SJSA1 (cell line): ENCODE measurements at places on chromosomes 2 and 18.

DNA sequence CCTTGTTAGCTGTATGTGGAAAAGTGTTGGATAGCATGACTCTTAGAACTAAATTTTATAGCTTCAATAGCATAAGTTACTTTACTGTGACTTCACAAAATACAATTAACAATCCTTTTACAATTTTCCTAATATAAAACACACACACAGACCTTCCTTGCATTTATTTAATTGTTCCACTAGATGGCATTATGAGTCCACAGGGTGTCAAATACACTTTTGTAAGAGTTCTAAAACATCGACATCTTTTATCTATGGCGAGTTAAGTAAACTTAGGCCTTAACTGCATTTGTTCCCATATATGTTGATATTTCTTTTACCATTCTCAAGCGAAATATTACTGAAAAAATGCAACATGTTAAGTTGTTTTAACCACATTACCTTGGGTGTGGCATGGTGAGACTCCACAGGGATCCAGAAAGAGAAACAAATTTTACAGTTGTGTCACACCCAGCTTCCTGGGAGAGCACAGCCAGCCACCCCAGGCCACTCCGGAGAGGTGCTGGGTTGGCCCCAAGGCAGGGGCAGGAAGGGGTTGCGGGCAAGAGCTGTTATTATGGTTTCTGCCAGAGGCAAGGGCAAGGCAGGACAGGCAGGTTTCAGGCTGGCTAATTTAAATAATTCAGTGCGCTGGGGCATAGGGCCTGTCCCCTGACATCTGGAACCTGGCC, 312.4 kb upstream of the MC4R start:
- peak; percentile 2 for DNase-seq

GRCh38 chr18:39627936-39628335, 2062.3 kb upstream of the CELF4 start:
- no peak for DNase-seq

DNA sequence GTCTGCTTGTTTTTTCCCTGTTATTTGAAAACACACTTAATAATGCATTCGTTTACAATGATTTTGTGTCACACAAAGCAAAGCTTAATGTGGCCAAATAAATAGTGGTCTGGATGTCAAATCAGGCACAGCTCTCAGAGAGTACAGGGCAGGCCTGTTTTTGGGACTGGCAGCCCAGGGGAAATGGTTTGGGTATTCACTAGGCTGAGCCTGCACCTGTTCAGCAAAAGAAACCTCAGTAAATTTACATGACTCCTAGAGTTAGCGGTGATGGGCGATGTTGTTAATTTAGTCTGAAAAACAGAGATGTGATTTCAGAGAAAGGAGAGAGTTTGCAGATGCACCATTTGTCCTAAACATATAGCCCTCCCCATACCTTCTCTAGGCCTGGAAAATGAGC, 197.1 kb downstream of the ALK start:
- no peak for DNase-seq

DNA sequence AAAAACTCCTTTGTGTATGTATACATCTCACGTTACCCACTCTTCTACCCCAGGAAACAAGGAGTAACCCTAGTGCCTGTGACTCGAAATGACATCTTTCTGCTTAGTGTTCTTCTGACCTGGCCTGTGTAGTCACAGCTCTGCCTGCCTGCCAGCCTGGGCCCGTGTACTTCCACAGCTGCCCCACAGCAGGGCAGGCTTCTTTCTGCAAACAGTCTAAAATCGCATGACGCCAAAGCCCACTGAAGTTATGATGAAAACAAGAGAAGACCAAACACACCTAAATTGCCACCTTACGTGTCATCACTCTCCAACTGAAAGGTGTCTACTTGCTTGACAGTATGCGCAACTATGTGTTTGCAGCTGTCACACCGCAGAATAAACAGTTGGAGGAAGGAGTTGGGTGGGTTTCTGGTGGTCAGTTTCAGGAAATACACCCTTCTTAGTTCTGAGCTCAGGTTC, 1.5 kb downstream of the GAREM1 start:
- peak; percentile 42 for DNase-seq

- no peak for DNase-seq
These were observed 29.9 kb downstream of the BIRC6 start for GRCh38 chr2:32386739-32387138.

- no peak for DNase-seq
These were observed 81.8 kb downstream of the MBD5 start for GRCh38 chr2:148102641-148103040.

- no peak for DNase-seq
These were observed 115.2 kb downstream of the FAM210A start for GRCh38 chr18:13611142-13611600.

DNA sequence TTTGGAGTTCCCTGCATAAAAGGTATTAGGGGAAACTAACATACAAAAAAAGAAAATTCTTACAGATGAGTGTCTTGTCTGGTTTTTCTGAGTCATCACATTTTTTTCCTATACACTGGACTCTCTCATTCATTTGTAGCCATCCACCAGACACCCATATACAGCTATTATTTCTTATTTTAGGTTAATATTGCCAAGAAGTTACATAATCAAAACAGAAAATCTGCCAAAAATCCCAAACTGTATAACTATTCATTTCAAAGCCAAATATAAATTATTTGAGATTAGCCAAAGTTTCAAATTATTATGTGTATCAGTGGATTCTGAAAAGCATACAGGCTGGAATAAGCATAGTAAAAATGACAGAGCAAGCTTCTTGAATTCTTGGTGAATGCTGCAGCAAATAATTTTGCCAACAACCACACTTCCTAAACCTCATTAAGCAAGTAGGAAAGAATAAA, 191.2 kb downstream of the NCKAP5 start:
- DNase-seq = no peak

DNA sequence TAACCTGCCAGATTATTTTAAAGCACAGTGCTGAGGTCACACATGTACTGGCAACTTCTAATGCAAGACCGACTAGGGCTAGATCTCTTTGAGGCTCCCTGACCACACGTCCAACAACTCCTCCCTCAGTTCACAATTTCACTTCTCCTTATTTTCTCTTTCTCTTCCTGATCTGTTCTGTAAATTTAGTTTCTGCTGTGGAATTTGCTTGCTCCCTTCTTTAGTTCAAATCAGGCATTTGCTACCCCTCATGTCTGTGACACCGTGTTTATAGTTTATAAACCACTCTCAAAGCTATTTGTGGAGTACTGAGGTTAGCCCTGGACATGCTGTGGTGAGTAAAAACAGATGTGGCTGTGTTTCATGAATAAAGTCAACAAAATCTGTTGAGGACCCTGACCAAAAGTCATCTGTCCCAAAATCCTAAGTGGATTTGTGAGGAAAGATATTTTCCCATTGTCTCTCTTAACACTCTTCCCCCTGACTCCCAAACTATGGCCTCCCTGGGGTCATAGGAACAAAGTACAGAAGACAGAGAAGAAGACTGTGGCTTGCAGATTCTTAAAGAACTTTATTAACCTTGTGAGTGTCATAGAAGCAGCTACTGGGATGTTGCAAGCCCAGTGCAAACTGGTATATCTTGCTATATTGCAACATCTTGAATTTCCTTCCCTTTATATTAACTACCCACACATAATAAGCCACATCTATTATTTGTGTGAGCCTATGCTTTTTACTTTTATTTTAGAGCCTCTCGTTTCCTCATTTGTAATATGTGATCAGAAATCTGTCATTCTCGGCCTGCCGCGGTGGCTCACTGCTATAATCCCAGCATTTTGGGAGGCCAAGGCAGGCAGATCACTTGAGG, 3.5 kb upstream of the NAGK start:
- DNase-seq = no peak

DNA sequence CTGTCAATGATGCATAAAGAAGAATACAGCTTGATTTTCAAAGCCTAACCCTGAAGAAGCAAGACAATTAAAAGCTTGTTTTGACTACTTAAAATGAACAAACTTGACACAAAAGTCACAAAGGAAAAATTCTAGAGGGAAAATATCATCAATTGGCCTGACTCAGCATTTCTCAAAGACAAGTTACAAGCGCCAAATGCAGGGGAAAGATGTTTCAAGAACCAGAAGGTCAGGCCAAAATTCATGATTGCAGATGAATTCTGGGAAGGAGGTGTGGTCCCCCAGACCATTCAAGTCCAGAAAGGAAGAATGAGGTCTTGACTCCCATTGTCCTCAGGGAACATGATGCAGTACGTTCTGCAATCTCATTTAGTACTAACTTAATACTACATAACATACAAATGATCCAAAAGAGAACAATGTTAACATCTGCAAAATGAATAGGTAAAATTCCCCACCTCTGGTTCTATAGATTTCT, 64.5 kb downstream of the FAM210A start:
- DNase-seq = no peak

- DNase-seq = no peak
These were observed 78.2 kb downstream of the EHBP1 start for GRCh38 chr2:62783679-62784078.

DNA sequence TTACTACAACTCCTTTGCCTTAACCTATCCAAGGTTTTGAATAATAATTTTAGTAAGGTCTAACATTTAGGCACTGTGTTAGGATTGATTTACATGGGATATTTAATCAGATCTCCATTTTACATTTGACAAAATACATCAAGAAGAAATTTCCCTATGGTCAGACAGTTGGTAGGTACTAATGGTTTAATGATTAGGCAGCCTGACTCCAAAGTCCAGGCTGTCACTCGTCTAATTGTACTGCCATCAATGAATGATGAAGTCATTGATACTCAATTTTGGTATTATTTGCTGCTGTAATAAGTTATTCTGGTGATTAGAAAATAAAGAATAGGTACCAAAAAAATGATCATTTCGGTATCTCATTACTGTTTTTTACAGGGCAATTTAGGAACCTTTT, 14.1 kb downstream of the BBS5 start:
- no peak for DNase-seq

GRCh38 chr2:217788669-217789002, 214.2 kb downstream of the TNS1 start:
- DNase-seq = no peak

DNA sequence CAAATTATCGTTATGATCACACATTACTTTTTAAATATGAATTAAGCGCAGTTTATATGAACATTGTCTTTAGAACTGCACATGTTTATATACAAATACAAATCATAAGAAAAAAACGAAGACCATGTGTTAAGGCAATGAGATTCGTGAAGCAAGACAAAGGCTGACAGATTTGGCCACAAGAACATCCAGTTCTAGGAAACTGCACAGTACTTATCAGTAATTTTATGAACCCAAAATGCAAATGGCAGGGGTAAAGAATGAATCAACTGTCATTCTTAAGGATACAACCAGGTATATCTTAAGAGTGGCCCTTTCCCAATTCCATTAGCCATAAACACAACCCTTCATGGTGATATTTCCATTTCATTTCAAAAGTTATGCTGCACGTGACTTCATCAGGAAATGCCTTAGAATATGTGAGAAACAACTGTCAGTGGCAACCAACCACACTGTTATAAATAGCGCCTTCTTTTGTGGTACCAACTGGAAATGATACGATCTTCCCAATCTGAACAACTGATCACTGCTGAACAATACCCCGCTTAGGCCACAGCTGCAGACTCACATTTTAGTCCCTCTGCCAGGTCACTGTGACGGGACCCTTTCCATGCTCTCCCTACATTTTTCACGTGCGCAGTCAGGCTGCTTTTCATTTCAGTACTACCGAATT, 144.9 kb downstream of the L3MBTL4 start:
- no peak for DNase-seq

- no peak for DNase-seq
These were observed 24.0 kb downstream of the LYPD6B start for GRCh38 chr2:149062531-149062930.

DNA sequence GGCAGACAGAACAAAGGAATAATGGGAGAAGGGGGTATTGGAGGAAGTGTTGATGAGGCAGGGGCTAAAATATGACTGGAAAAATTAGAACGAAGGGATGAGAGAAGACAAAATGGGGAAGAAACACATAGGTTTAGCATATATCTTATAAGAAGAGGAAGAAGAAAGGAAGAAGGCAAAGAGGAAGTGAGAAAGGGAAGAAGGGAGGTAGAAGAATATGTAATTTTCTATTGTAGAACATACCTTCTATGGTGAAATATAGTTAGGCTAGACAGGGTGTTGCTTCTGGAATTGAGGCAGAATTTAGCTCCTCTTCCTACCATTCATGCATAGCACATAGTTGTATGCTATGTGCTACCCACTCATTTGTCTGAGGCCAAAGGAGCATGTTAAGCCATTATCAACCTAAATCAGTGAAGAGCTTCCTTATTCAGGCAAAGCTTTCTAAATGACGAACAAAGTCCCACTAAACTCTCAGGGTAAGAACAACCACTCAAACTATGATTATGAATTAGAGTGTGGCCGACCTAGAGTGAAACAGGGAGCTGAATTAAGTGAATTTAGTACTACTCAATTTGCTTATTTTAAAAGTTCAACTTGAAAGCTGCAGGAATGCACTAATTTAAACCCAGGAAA, 180.9 kb upstream of the GALNT5 start:
- no peak for DNase-seq

GRCh38 chr18:55421308-55421614, 166.7 kb downstream of the TCF4 start:
- no peak for DNase-seq

DNA sequence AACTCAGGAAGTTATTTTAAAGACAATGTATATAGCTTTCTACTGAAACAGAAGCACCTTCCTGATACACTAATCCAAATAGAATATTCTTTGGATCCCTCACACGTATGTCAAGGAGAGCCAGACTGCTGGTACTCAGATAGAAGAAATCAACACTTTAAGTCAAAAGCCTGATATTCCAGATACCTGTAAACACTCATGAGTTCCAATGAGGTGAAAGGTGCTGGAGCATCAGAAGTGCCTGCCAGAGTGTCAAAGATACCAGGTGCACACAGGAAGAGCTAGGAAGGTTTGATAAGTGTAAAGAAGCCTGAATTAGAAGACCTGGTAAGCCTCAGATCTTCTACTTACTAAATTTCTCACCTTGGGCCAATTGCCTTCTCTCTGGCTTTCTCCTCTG, 226.3 kb upstream of the SP5 start:
- DNase-seq = no peak

- no peak for DNase-seq
These were observed 123.5 kb downstream of the MBD2 start for GRCh38 chr18:54100920-54101470.

DNA sequence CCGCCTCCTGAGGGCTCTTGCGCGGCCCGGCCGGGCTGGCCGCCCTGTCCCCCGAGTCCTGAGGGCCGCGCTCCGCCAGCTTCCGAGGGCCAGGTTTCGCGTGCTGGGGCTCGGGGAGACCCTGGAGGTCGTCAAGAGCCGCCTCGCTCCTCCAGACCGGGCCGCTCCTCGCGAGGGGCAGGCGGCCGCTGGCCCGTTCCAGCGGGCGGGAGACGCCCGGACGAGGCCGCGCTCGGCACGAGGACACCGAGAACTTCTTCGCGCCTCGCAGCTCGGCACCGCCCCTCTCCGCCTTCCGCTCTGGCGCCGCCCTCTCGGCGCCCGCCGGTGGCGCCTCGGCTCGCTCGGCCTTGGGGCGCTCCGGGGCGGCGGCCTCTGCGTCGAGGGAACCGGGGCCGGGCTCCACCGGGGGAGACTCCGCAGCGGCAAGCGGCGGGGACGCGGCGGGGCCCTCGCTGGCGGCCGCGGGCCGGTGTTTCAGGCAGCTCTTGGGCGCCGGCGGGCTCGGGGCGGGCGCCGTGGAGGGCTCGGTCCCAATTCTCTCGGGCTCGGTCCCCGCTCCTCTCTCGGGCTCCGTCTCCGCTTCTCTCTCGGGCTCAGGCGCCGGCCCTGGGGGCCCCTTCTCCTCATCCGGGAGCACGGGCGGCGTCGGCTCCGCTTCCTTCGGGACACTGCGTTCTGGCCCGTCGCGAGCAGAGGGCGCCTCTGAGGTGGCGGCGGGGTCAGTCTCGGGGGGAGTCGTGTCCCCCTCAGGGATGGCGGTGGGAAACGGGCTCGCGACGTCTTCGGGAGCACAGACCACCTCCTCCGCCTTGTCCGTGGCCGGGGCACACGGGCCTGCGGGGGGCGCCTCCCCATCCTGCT, 91.6 kb upstream of the MGAT4A start:
- no peak for DNase-seq
